ENCODE measurements at places on chromosomes 3 and 15.

DNA sequence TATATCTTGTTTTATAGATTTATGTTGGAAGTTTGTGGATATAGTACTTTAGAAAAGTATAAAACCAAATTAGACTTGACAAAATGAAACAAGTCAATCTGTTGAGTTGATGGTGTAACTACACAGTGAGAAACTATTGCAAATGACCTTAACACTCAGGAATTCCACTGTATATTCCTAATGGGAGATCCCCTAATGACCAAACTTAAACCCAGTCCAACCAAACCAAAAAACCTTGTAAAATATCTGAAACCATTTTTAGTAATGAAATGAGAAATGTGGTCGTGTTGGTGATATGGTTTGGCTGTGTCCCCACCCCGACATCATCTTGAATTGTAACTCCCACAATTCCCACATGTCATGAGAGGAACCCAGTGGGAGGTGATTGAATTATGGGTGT is 31.9 kb upstream of the ATP13A3 start:
- no peak for DNase-seq

DNA sequence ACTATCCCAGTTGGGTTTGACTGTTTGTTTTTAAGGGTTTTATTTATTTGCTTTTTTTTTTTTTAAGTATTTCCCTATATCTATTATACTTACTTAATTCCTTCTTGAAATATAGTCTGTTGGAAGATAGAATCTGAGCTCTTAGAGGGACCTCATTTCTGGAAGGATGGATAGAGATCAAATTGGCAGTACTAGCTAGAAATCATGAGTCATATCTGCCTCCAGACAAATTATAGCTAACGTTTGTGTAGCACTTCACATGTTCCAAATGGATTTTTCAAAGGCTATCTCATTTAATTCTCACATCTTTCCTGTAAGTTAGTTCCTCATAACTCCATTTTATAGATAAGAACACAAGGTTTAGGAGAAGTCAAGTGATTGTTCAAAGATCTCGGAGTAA is 384.7 kb downstream of the ZIC1 start:
- no peak for DNase-seq

GRCh38 chr3:98573181-98573728 is 20.2 kb downstream of the CPOX start:
- DNase-seq, result no peak

- DNase-seq, result no peak
These were observed 46.8 kb upstream of the LPP start for GRCh38 chr3:188106887-188107830.

- no peak for DNase-seq
These were observed 42.6 kb upstream of the DUSP7 start for GRCh38 chr3:52099001-52099401.
